ENCODE measurements at places on chromosomes 11 and 22.

DNA sequence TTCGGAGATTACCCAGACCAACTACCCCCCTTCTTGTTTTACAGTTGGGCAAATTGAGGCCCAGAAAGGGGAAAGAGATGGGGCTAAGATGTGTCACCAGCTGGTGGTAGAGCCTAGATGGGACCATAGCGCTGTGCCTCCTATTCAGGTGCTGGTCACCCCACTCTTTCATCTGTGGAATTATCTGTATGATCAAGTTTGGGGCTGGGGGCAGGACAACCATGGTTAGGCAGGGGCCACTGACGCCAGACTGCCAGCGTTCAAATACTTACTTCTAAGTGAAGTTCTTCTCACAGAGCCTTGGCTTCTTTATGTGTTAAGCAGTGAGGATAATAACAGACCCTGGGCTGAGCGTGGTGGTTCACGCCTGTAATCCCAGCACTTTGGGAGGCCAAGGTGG, 55.9 kb downstream of the IGLL1 start:
- no peak for DNase-seq

GRCh38 chr22:22666307-22667091, 22.1 kb downstream of the GGTLC2 start:
- no peak for DNase-seq

GRCh38 chr11:56923116-56923515, 65.6 kb upstream of the OR5AK2 start:
- DNase-seq: no peak

GRCh38 chr11:134686460-134687061, 274.5 kb upstream of the B3GAT1 start:
- no peak for DNase-seq

DNA sequence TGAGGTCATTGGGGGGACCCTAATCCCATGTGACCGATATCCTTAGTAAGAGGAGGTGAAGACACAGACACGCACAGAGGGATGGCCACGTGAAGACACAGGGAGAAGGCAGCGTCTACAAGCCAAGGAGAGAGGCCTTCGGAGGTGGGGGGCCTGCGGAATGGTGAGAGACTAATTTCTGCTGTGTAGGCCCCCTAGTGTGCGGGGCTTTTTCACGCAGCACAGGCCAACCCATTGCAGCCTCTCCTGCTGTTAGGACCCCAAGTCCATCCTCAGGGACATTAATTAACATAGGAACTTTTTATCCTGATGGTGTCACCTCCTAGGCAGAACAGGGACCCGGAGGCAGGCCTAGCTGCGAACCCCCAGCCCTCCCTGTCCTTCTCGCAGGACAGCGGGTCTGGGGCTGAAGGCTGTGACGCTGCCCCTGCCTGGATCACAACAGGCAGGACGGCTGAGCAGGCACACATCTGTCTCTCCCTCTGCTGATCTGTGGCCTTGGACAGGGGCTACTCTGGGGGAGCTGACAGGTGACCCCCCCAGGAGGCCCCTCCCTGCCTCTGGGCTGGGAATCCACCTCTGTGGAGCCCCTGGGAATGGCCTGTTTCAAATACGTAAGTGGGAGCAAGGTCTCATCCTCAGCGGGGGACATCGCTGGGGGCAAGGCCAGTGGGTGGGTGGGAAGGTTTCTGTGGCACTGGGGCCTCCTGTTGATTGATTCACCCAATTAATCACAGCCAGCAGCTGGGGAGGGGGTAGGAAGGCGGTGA, 7.9 kb downstream of the ASCL2 start:
- DNase-seq: no peak

DNA sequence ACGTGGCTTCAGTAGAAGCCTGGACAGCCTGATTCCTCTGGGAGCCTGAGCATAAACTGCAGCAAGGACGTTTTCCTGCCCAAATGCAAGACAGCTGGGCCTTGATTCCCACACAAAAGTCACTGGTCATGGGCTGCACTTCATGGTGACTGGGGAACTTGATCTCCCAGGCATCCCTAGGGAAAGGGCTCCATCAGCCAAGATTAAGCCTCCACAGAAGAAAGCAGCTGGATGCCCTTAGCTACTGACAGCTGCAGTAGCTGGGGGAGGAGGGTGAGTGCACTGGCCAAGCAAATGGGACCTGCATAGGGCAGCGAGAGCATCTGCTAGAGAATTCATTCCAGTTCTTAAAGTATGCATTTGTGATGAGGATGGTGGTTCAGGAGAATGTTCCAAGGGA, 267.4 kb upstream of the ISX start:
- DNase-seq: no peak

GRCh38 chr11:120632579-120632978, 121.0 kb downstream of the GRIK4 start:
- no peak for DNase-seq
